Dermis lymphatic vessel endothelial cell (primary cell): ENCODE measurements at places on chromosomes 7 and 10. TPM values are rescaled to one million over a fixed set of nuclear protein-coding genes. Genes with fewer than 3 reads are reported as not detected.

The TAF3 gene
- 0.87 and 1.4 TPM in 2 replicates for total RNA-seq

The FKBP6 gene
- not detected in 2 replicates for total RNA-seq

The TDRD1 gene
- total RNA-seq, result under 0.01 TPM in 1 of 2 replicates, not detected in the other

The GPR141 gene
- not detected in 2 replicates for total RNA-seq

The TMEM139 gene
- total RNA-seq, result not detected in 2 replicates

The RARRES2 gene
- 0.43 and 0.54 TPM in 2 replicates for total RNA-seq

The OLAH gene
- 0.26 TPM in 1 of 2 replicates, not detected in the other for total RNA-seq

The GRID2IP gene
- under 0.01 and 0.09 TPM in 2 replicates for total RNA-seq

The ANKRD1 gene
- 92.0 and 289 TPM in 2 replicates for total RNA-seq

The SVOPL gene
- not detected in 2 replicates for total RNA-seq

The TFEC gene
- 0.09 and 0.22 TPM in 2 replicates for total RNA-seq

The VPS37D gene
- 2.5 and 3.5 TPM in 2 replicates for total RNA-seq

The C10orf67 gene
- total RNA-seq, result under 0.01 TPM in 1 of 2 replicates, not detected in the other

The PLA2G12B gene
- 0.43 TPM in 1 of 2 replicates, not detected in the other for total RNA-seq

The GPR15LG gene
- not detected in 2 replicates for total RNA-seq

The GBX1 gene
- total RNA-seq, result not detected in 2 replicates

The IGF2BP3 gene
- total RNA-seq, result 1.7 and 2.1 TPM in 2 replicates

The PSTK gene
- total RNA-seq, result 2.1 and 2.2 TPM in 2 replicates

The SRGN gene
- 227 and 235 TPM in 2 replicates for total RNA-seq

The ZNF853 gene
- total RNA-seq, result 1.6 and 5.2 TPM in 2 replicates

The GRM3 gene
- total RNA-seq, result not detected in 2 replicates

The TBXAS1 gene
- 0.69 and 0.87 TPM in 2 replicates for total RNA-seq

The SCIN gene
- total RNA-seq, result 0.11 and 0.17 TPM in 2 replicates

The FOXK1 gene
- 16.0 and 19.9 TPM in 2 replicates for total RNA-seq

The SPDYE11 gene
- not detected in 2 replicates for total RNA-seq

The NKX6-2 gene
- total RNA-seq, result not detected in 2 replicates

The NKX1-2 gene
- total RNA-seq, result not detected in 2 replicates

The ZNF777 gene
- total RNA-seq, result 2.5 and 3.3 TPM in 2 replicates

The PLCE1 gene
- 0.86 and 1.6 TPM in 2 replicates for total RNA-seq

The MALRD1 gene
- total RNA-seq, result not detected in 2 replicates

The NPTX2 gene
- 2.6 and 18.9 TPM in 2 replicates for total RNA-seq

The AKR1C3 gene
- 305 and 438 TPM in 2 replicates for total RNA-seq

The NAT16 gene
- total RNA-seq, result not detected in 2 replicates

The TACC2 gene
- total RNA-seq, result 0.98 and 2.8 TPM in 2 replicates

The TUBAL3 gene
- total RNA-seq, result not detected in 2 replicates

The GDF10 gene
- total RNA-seq, result under 0.01 and 0.33 TPM in 2 replicates

The ACBD7 gene
- total RNA-seq, result 0.52 and 0.76 TPM in 2 replicates

The HHEX gene
- 50.5 and 54.9 TPM in 2 replicates for total RNA-seq

The LIPJ gene
- not detected in 2 replicates for total RNA-seq

The HOXA10 gene
- 1.0 and 1.8 TPM in 2 replicates for total RNA-seq

The HOXA7 gene
- 1.4 and 2.5 TPM in 2 replicates for total RNA-seq

The ZMIZ2 gene
- total RNA-seq, result 5.8 and 6.6 TPM in 2 replicates

The NEURL1 gene
- total RNA-seq, result 0.09 and 0.11 TPM in 2 replicates

The ADCY1 gene
- total RNA-seq, result 0.86 and 1.1 TPM in 2 replicates

The LLCFC1 gene
- not detected in 2 replicates for total RNA-seq

The TMEM140 gene
- total RNA-seq, result 35.5 and 45.4 TPM in 2 replicates

The NKX2-3 gene
- total RNA-seq, result not detected in 2 replicates

The FZD1 gene
- 2.1 and 3.3 TPM in 2 replicates for total RNA-seq

The RNF133 gene
- total RNA-seq, result 0.60 and 0.76 TPM in 2 replicates

The ZNF25 gene
- total RNA-seq, result 6.6 and 7.6 TPM in 2 replicates

The MLXIPL gene
- not detected in 2 replicates for total RNA-seq

The GNAI1 gene
- total RNA-seq, result 27.1 and 33.2 TPM in 2 replicates

The RUFY2 gene
- 23.0 and 26.0 TPM in 2 replicates for total RNA-seq

The CTNNA3 gene
- 0.22 and 0.26 TPM in 2 replicates for total RNA-seq

The MSS51 gene
- total RNA-seq, result 0.69 and 0.76 TPM in 2 replicates

The CAPZA2 gene
- total RNA-seq, result 188 and 240 TPM in 2 replicates
